H1 (cell line): ENCODE measurements at places on chromosomes 7 and 10.
A peak's percentile ranks its signal among the peaks of the same experiment; 100 is the strongest.

GRCh38 chr10:59823111-59823510 lies 69.9 kb upstream of the MRLN start:
- no peak overlapping the region for H3K27ac ChIP-seq
- no peaks in the 10 kb centered on the region; the same call in none of the 2 replicates for H3K4me1 ChIP-seq
- peaks cover 6% of the 10 kb centered on the region; the same call in 1 of the 2 replicates for H3K36me3 ChIP-seq
- DNase-seq: no peak
- no peak overlapping the region for H3K4me3 ChIP-seq
- H3K27me3 ChIP-seq: no peaks in the 10 kb centered on the region

GRCh38 chr7:75808106-75808505 lies 5.5 kb downstream of the CCL24 start:
- H3K27ac ChIP-seq: no peak overlapping the region
- H3K4me3 ChIP-seq: no peak overlapping the region
- no peak for DNase-seq
- H3K27me3 ChIP-seq: no peaks in the 10 kb centered on the region
- H3K4me1 ChIP-seq: no peaks in the 10 kb centered on the region
- no peaks in the 10 kb centered on the region for H3K36me3 ChIP-seq

- no peaks in the 10 kb centered on the region for H3K27me3 ChIP-seq
- no peaks in the 10 kb centered on the region for H3K36me3 ChIP-seq
- no peak overlapping the region for H3K4me3 ChIP-seq
- no peak overlapping the region for H3K27ac ChIP-seq
Observed at GRCh38 chr10:73888514-73888913, 14.2 kb upstream of the CAMK2G start.

GRCh38 chr7:159030490-159031134 lies 114.1 kb downstream of the VIPR2 start:
- H3K27ac ChIP-seq: no peak overlapping the region
- peaks cover 18% of the 10 kb centered on the region for H3K4me1 ChIP-seq

GRCh38 chr7:73968487-73968886 lies 59.5 kb upstream of the ELN start:
- no peaks in the 10 kb centered on the region for H3K4me1 ChIP-seq
- H3K36me3 ChIP-seq: no peaks in the 10 kb centered on the region
- no peak overlapping the region for H3K27ac ChIP-seq
- no peaks in the 10 kb centered on the region for H3K27me3 ChIP-seq
- no peak overlapping the region for H3K4me3 ChIP-seq

DNA sequence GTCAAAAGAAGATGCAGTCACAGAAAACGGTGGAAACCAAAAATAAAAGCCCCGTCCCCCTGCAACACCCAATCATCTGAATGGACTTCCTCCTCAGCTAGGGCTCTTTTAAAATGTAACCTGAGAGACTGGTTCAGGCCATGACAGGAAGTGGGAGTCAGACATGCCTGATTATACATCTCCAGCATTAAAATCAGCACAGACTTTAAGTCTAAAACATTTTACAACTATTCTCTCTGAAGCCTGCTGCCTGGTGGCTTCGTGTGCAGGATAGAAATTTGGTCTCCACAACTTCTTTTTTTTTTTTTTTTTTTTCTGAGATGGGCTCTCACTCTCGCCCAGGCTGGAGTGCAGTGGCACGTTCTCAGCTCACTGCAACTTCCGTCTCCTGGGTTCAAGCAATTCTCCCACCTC lies 30.3 kb downstream of the HACD1 start:
- H3K27me3 ChIP-seq: no peaks in the 10 kb centered on the region
- no peaks in the 10 kb centered on the region for H3K36me3 ChIP-seq
- no peak overlapping the region for H3K27ac ChIP-seq
- DNase-seq: no peak
- no peaks in the 10 kb centered on the region for H3K4me1 ChIP-seq

DNA sequence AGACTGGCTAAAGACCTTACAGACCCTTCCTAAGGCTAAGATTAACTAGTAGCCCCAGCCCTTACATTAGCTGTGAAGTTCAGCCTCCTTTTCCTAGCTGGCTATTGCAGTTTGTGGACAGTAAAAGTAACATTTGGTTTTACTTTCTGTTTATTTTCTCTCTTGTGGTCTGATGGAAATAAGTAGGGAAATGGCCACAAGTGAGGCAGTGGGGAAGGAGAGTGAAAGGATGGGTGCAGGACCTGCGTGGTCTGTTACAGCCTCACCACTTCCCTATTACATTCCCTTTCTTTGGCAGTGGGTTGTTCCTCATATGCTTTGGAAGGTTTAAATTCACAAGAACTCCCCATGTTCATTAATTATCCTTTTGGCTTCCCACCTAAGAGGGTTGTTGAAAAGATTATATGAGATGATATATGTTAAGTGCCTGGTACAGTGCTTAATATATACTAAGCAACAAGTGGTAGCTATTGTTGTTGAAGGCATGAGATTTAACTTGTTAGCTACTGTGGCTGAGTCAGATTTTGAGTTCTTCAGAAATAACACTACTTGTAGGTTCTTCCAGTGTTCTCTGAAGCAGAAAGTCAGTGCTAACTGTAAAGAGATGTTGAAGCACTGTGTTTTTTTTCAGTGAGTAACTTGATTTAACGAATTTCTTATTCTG lies 181.7 kb downstream of the ST7 start:
- H3K4me3 ChIP-seq: no peak overlapping the region
- H3K4me1 ChIP-seq: peaks cover 11% of the 10 kb centered on the region; the same call in 1 of the 2 replicates
- no peaks in the 10 kb centered on the region for H3K27me3 ChIP-seq

- no peaks in the 10 kb centered on the region for H3K36me3 ChIP-seq
- no peaks in the 10 kb centered on the region for H3K4me1 ChIP-seq
- H3K4me3 ChIP-seq: no peak overlapping the region
- no peaks in the 10 kb centered on the region for H3K27me3 ChIP-seq
Observed at GRCh38 chr7:18520450-18521235, 25.1 kb downstream of the HDAC9 start.

DNA sequence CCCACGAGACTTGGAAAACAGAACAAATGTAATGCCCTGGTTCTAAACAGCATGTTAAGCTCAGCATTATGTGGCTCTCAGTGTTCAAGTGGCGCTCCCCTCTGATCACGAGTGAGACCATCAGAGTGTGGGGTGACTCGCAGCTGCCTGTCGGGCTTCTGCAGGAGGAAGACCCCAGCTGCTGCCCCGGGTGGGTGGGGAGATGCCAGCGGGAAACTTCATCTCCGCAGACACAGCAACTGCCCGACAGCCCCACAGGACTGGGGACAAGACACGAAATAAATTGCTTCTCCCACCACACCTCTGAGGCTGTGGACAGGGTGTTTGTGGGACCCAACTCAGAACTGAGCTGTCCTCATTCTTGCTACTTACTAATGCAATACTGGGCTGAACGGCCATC lies 126.3 kb upstream of the KIF5B start:
- DNase-seq: no peak
- no peaks in the 10 kb centered on the region for H3K27me3 ChIP-seq
- no peak overlapping the region for H3K27ac ChIP-seq

GRCh38 chr10:47268696-47269095 lies 31.3 kb upstream of the GDF10 start:
- H3K36me3 ChIP-seq: no peaks in the 10 kb centered on the region
- no peak overlapping the region for H3K27ac ChIP-seq
- H3K4me3 ChIP-seq: no peak overlapping the region
- no peaks in the 10 kb centered on the region for H3K4me1 ChIP-seq
- DNase-seq: peak; percentile 33

DNA sequence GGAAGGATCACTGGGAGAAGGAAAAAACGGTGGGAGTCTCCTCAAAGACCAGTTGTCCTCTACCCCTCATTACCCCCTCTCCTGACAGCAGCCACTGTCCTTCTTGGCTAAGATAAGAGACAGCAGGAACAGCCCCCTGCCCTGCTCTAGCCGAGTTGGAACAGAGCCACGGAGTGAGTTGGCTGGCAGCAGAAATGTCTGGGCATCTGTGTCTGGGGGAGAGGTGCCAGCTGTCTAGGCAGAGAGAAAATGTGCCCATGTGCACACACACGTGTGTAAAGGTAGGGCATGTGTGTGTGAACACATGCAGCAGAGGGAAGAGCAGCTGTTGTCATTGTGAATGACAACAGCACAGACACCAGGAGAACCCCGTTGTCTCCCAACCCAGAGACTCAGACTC lies 9.4 kb upstream of the HILPDA start:
- no peak overlapping the region for H3K4me3 ChIP-seq
- no peak for DNase-seq
- H3K36me3 ChIP-seq: no peaks in the 10 kb centered on the region
- no peak overlapping the region for H3K27ac ChIP-seq
- H3K4me1 ChIP-seq: no peaks in the 10 kb centered on the region

GRCh38 chr10:4652111-4653010 lies 173.6 kb upstream of the AKR1E2 start:
- H3K4me3 ChIP-seq: no peak overlapping the region
- no peaks in the 10 kb centered on the region for H3K27me3 ChIP-seq
- no peaks in the 10 kb centered on the region for H3K36me3 ChIP-seq
- DNase-seq: no peak

DNA sequence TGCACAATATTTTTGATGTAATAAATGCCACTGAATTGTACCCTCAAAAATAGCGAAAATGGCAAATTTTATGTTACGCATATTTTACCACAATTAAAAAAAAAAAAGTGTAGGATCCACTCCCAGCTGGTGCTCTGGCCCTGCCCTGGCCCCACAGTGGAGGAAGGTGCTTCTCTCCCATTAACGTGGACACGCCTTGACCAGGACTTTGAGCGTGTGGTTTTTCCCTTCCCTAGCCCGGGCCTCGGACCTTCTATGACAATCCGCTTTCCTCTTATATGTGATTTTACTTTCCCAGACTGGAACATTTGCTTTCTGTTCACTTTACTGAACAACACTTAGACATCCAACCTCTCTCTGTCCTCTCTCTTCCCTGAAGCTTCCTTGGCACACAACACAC lies 29.7 kb upstream of the OCM start:
- H3K4me3 ChIP-seq: no peak overlapping the region
- no peaks in the 10 kb centered on the region for H3K27me3 ChIP-seq
- no peak for DNase-seq
- H3K4me1 ChIP-seq: no peaks in the 10 kb centered on the region
- no peak overlapping the region for H3K27ac ChIP-seq

GRCh38 chr10:89633484-89633883 lies 11.6 kb downstream of the PANK1 start:
- H3K4me3 ChIP-seq: no peak overlapping the region
- H3K27ac ChIP-seq: no peak overlapping the region
- no peaks in the 10 kb centered on the region for H3K27me3 ChIP-seq
- no peaks in the 10 kb centered on the region for H3K4me1 ChIP-seq
- peaks cover 27% of the 10 kb centered on the region for H3K36me3 ChIP-seq

- H3K36me3 ChIP-seq: no peaks in the 10 kb centered on the region
- H3K27ac ChIP-seq: no peak overlapping the region
- no peak for DNase-seq
- no peaks in the 10 kb centered on the region for H3K27me3 ChIP-seq
- no peak overlapping the region for H3K4me3 ChIP-seq
- H3K4me1 ChIP-seq: no peaks in the 10 kb centered on the region; the same call in 1 of the 2 replicates
Observed at GRCh38 chr7:11751807-11752389, 80.1 kb downstream of the THSD7A start.

GRCh38 chr7:20354610-20355528 lies 24.2 kb downstream of the ITGB8 start:
- no peaks in the 10 kb centered on the region for H3K36me3 ChIP-seq
- H3K4me1 ChIP-seq: no peaks in the 10 kb centered on the region
- no peaks in the 10 kb centered on the region for H3K27me3 ChIP-seq
- no peak overlapping the region for H3K4me3 ChIP-seq
- no peak for DNase-seq

- no peaks in the 10 kb centered on the region for H3K27me3 ChIP-seq
- no peaks in the 10 kb centered on the region for H3K36me3 ChIP-seq
- H3K27ac ChIP-seq: no peak overlapping the region
- no peaks in the 10 kb centered on the region for H3K4me1 ChIP-seq
- no peak for DNase-seq
- no peak overlapping the region for H3K4me3 ChIP-seq
Observed at GRCh38 chr7:155356323-155357105, 58.8 kb downstream of the INSIG1 start.
